HS-5 (cell line): ENCODE measurements at places on chromosomes 13 and 19.

GRCh38 chr19:1307320-1307719 lies 21.6 kb downstream of the EFNA2 start:
- DNase-seq: no peak

DNA sequence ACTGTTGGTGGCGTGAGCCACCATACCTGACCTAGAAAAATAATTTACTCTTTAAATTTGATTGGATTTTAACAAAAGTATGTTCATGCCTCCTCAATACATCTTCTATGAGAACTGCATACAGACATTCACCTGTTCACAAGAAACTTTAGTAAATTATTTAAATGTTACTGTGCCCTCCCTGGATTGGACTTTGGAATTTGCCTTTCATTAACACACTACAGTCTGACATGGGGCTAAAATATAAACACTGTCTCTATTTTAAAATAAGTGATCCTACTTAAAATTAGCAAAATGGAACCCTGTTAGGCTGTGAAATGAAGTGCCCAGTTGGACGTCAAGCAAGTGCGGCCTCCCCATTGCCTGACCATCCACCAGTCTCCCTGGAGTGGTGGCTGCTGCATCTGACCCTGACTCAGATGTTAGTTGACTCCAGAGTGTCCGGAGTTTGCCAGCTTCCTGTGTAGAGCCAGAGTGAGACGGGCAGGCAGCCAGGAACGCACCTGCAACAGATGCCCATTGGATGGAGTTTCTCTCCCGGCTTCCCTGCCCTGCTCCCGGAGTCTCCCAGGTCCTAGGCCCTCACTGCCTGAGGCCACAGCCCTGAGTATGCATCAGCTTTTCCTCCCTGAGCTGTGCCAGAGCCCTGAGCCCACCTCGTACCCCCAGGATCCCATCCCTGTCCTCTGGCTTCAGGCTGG lies 45.9 kb upstream of the ATP11A start:
- no peak for DNase-seq

- DNase-seq: no peak
These were observed 12.0 kb downstream of the CERS4 start for GRCh38 chr19:8221161-8221560.

DNA sequence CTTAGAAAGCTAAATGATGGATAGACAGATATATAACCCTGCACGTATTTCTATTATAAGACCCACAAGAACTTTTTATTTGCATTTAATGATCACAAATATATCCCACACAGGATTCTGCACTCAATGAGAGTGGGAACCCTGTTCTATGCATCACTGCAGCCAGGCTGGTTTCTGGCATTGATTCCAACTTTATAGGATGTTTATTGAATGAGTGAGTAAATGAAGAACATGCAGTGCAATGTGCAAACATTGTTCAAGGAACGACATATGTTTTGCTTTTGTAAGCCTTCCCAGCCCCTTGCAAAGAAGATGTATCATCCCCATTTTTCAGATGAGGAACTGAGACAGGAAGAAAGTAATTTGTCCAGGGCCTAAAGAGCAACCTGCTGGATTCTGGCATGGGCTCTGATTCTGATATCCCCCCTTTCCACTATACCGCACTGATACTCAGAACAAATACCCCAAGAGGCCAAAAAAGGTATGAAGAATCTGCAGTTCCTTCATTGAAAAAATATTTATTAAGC lies 246.3 kb downstream of the LACC1 start:
- no peak for DNase-seq
